IPS DF 19.7 (cell line): ENCODE measurements at places on chromosomes 2 and 18.

DNA sequence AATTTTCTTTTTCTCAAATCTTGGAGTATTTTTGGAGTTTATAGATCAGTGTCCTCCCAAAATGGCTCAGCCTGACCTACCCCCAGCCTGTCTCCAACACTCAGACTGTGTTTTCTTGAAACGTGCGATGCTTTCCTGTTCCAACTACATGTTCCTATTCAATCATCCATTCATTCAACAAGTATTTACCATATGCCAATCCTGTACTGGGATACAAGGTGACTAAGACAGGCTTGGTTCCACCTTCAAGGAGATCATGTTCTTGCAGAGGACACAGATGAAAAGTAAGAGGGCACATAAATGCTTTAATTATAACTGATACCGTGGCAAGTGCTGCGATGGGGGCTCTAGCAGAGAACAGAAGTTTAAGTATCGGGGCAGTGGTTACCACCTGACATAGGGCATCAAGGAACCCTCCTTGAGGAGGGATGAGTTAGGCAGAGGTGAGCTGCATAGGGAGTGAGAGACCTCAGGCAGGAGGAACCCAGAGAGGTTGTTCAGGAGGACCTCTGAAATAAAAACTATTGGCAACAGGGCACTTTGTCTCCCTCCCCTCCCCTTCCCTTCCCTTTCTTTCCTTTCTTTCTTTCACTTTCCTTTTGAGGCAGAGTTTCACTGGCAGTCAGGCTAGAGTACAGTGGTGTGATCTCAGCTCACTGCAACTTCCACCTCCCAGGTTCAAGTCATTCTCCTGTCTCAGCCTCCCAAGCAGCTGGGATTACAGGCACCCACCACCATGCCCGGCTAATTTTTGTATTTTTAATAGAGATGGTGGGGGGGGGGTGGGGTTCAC, 469.0 kb downstream of the EPHA4 start:
- no peak for DNase-seq

- no peak for DNase-seq
These were observed 124.3 kb downstream of the ICOS start for GRCh38 chr2:204060841-204061240.

DNA sequence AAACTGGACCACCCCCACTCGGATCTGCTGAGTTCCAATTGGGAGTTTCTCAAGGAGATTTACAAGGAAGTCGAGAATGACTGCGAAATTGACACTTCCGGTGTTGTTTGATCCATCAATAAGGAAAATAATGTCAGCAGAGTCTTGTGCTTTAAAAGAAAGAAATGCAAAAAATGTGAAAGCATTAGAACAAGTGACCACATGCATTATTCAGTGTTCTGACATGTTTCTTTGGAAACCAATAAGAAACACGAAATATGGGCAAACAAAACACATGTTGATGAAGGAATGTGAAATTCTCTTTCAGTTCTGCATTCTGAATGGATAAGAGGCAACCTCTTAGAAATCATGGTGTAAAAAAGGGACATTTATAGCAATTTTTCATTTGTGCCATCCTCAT, 25.9 kb downstream of the COL6A3 start:
- DNase-seq, result no peak

GRCh38 chr2:6968319-6969100, 51.3 kb downstream of the RNF144A start:
- DNase-seq, result no peak

- no peak for DNase-seq
These were observed 85.8 kb upstream of the HPCAL1 start for GRCh38 chr2:10216677-10217488.

DNA sequence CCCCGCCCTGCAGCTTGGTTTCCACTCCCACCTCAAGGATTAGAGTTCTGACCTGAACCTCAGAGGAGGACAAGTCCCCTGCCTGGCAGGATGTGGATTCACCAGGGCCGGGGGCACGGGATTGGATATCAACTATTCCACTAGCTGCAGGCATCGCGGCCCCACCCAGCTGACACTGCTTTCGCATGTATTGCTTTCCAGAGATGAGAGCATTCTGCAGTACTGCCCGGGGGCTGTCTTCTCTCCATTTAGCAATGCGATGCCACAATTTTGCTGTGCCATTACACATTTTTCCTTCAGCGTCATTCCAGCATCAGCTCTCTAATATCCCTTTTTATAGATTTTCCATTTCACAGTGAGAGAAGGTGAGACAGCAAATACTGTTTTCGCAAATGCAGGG, 42.0 kb downstream of the CTIF start:
- DNase-seq, result no peak

GRCh38 chr2:184178229-184178628, 420.1 kb upstream of the ZNF804A start:
- no peak for DNase-seq

DNA sequence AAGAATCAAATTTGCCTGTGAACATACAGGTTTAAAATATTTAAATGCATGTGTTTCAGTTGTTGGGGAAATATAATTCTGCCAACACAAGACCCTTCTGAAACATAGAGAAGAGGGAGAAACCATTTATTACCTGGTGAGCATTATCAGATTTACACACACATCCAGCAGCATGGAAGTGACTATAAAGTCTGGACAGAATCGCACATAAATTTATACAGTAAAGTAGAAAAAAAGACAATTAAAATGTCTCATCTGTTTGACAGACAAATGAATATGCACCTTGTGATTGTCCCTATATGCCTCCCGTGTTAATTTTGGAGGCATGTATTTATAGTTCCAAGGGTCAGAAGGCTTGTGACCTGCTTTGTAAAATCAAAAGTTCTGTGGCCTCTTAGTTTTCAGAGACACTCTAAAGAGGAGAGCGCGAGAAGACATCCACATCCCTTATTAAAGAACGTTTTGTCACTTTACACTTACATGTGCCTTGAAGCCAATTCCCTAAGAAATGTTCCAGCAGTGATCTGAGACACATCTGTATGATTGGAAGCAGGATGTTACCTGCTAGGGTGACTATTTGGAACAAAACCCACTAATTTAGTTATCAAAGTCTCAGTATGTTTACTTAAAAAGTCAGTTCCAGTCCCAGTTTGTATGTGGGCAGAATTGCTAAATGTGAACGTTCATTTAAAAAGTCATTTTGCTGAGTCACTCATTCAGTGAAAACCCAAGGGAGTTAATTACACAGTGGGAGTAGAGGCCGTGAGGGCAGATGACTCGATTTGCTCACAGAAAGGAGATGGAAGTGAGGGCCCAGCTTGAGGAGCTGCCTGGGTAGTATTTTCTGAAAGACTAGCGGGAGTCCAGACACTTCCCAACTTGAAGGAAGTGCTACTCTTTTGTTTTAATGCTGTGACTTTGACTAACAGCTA, 527.6 kb upstream of the MEX3C start:
- peak; percentile 15 for DNase-seq

DNA sequence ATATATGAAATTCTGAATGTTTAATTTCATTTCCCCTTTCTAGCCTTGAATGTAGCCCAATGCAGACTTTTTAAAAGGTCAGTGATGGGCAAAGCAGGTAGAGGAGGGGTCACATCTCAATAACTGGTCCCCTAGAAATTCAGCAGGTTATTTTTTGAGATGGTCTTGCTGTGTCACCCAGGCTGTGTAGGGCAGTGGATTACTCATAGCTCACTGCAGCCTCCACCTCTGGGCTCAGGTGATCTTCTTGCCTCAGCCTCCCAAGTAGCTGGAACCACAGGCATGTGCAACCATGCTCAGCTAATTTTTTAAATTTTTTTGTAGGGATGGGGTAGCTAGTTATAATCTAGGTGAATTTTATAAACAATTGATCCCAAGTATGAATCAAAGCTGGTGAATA, 8.8 kb downstream of the IAH1 start:
- no peak for DNase-seq

- no peak for DNase-seq
These were observed 47.5 kb downstream of the EML4 start for GRCh38 chr2:42216694-42217093.

GRCh38 chr18:13435586-13436333, 217.2 kb downstream of the LDLRAD4 start:
- DNase-seq, result no peak

DNA sequence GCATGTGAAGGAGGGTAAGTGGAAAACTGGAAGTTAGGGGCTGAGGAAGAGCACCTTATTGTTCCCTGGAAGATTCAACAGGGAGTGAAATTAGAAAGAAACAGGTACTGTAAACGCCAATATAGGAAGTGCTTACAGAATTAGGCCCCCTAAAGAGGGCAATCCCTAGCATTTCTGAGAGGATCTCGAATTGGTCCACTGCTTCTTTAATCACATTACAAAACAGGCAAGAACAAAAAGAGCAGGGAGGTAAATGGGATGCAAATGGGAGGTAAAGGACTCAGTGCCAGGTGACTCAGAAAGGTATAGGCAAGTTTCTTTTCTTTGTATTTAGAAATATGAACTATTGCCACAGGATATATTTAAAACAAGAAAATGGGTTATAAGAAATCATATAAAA, 116.4 kb upstream of the FANCL start:
- DNase-seq, result peak; percentile 38
